BE2C (cell line): ENCODE measurements at places on chromosomes 1 and 21.

GRCh38 chr1:201255479-201256362 is 27.6 kb upstream of the PKP1 start:
- no peak for DNase-seq

DNA sequence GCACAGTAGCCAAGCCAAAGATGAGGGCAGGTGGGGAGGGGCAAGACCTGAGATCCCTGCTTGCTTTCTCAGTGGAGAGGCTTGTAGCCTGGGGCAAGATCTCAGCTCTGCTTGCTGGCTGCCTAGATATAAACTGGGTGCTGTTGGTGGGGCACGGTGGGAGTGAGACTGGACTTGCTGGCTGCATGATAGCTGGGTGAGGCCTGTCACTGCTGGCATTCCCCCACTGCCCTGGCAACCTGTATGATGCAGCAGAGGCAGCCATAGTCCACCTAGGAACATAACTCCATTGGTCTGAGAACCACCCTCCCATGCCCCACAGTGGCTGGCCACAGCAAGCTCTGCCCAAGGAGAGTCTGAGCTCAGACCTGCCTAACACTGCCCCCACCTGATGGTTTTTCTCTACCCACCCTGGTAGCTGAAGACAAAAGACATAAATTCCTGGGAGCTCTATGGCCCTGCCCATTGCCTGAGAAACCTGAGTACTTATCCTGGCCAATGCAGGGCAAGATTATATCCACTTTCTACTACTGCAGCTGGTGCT is 261.9 kb upstream of the DEPDC1 start:
- DNase-seq: no peak

- no peak for DNase-seq
Measured at GRCh38 chr1:222757646-222758268, 20.8 kb downstream of the FAM177B start.

GRCh38 chr1:174964261-174964971 is 35.3 kb upstream of the CACYBP start:
- no peak for DNase-seq

GRCh38 chr1:6955357-6956094 is 170.3 kb downstream of the CAMTA1 start:
- no peak for DNase-seq

DNA sequence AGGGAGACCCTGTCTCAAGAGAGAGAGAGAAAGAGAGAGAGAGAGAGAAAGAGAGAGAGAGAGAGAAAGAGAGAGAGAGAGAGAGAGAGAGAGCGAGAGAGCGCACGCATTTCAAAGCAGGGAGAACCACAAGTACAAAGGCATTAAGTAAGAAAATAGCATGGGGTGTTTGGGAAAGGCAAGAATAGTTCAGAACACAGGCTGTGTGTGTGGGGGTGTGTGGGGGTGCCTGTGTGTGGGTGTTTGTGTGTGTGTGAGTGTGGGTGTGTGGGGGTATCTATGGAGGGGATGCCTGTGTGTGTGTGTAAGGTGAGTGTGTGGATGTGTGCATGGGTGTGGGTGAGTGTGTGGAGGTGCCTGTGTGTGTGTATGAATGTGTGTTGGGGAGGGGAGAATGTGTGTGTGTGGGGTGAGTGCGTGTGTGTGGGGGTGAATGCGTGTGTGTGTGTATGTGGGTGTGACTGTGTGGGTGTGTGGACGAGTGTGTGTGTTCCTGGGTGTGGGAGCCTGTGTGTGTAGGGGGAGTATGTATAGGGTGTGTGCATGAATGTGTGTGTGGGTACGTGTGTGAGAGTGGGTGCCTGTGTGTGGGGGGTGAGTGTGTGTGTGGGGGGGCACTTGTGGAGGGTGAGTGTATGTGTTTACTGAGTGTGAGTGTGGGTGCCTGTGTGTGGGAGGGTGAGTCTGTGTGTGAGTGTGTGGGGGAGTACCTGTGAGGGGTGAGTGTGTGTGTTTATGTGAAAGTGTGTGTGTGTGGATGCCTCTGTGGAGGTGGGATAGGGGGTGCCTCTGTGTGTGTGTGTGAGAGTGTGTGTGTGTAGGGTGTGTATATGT is 19.1 kb upstream of the HDAC1 start:
- DNase-seq: no peak

GRCh38 chr1:196147530-196147929 is 460.7 kb downstream of the KCNT2 start:
- no peak for DNase-seq

DNA sequence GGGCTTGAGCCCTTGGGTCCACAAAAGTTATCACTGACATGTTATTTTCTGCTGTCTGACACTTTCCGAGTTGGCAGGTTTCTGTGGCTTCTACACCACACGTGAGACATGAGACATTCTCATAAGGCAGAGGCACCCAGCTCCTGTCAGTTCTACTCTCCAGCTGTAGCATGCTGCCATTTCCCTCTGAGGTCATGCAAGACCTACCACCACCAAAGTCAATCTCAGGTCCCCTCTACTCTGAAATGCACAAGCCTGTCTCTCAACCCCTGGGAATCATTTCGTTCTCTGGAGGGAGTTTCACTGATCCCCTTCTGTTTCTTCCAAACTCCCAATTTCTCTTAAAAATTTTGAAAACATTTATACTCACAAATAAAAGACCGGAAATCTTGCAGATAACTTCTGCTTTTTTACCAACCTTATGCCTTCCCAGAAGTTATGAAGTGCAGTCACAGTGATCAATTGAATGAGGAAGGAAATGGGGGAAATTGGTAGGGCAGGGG is 39.5 kb upstream of the CR2 start:
- DNase-seq: no peak

GRCh38 chr1:9843576-9843945 is 19.8 kb upstream of the CLSTN1 start:
- DNase-seq: no peak

DNA sequence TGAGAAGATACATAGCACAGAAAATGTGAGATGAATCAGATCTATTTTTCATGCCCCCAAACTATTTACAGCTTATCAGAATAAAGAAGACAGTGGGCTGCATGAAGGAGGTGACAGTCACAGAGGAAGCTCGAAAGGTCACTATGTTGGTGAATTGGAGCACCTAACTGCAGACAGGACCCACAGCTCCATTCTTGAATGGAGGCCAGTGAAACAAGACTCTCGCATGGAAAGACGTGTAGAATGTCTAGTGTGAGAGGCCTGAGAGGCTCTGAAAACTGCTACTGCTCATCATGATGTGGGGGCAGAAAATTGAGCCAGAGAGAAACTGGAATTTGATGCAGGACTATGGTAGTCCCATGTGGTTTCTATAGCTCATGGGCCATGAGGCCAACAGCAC is 60.3 kb upstream of the CCDC190 start:
- no peak for DNase-seq

GRCh38 chr1:178910023-178910422 is 39.1 kb upstream of the ANGPTL1 start:
- no peak for DNase-seq

DNA sequence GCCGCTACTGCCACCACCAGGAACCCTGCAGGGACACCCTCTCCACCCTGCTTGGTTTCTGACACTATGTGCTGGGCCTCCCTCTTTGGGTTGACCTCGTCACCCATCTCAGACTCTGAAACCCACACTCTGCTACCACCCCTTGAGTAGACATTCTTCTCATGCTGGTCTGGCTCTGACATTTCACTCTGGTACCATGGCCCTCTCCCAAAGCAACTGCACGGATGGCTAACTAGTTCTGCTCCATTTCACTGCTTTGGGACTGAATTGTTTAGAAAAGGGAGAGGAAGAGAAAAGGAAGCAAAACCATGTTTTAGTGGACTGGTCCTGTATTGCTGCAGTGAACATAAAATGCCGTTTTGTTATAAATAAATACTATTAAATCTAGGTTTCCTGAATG is 137.8 kb downstream of the KCNK2 start:
- no peak for DNase-seq

- no peak for DNase-seq
Measured at GRCh38 chr1:17618558-17619247, 79.2 kb downstream of the ARHGEF10L start.
